ENCODE measurements at places on chromosomes 4 and X.

GRCh38 chr4:3021127-3021526, 53.2 kb downstream of the HTT-AS start:
- no peak for ATAC-seq

GRCh38 chr4:149486861-149487260, 328.8 kb downstream of the IQCM start:
- no peak for ATAC-seq

DNA sequence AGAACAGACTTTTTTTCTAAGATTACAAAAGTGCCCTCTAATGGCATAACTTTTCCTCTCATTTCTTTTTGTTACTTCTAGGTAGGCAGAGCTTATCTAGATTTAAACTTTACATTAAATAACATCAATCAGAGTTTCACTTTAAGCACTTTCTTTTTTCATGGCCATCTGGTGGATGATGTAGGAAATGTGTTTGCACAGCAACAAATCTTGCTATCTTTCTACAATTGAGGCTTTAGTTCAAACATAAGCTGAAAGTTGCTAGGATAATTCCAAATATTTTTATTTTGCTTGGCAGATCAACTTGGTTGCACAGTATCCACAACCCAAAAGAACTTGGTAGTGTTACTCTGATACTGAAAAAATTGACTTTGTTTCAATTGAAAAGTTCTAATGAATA, 22.0 kb downstream of the NDNF start:
- ATAC-seq = no peak

DNA sequence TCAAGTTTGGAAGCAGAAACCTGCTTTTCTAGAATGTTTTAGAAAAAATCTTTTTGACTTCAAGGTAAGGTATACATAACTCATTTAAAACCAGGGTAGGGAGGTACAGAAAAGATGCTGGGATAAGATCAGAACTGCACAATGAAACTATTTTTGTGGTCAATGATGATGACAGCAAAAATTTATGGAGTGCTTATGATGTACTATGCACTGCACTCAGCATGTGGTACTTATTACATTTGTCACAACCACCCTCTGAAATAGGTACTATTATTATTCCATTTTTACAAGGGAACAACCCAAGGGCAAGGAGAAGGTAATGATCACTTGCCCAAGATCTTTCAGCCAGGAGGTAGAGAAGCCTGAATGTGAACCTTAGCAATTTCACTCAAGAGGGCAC, 8.0 kb downstream of the GPM6B start:
- no peak for ATAC-seq

DNA sequence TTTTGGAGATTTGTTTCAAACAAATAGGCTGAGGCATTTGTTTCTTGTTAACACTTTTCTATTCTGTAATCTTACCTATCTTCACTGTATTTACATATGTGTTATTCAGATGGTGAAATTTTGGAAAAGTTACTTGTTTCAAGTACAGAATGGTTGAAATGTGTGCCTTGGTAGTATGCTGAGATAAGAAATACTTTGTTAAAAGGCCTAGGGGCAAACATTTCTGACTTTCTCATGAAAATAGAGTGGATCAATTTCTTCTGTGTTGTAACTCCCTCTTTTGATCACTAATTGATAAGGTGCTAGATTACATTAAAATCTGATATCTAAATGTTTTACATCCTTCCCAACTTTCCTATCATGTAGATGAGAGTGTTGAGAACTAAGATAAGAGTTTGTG, 18.1 kb downstream of the USO1 start:
- no peak for ATAC-seq

GRCh38 chrX:120741452-120741851, 111.6 kb upstream of the C1GALT1C1 start:
- no peak for ATAC-seq

DNA sequence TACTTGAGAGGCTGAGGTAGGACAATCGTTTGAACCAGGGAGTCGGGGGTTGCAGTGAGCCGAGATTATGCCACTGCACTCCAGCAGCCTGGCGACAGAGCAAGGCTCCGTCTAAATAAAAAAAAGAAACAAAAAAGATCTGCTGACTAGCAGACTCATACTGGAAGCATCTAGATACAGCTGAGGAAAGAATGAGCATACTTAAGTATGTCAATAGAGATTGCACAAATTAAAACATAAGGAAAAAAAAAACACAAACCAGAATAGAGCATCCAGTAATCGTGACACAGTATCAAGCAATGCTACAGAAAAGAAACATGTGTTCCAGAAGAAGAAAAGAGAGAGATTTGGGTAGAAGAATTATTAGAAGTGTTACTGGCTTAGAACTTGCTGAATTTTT, 105.5 kb upstream of the SPOCK3 start:
- ATAC-seq = no peak

DNA sequence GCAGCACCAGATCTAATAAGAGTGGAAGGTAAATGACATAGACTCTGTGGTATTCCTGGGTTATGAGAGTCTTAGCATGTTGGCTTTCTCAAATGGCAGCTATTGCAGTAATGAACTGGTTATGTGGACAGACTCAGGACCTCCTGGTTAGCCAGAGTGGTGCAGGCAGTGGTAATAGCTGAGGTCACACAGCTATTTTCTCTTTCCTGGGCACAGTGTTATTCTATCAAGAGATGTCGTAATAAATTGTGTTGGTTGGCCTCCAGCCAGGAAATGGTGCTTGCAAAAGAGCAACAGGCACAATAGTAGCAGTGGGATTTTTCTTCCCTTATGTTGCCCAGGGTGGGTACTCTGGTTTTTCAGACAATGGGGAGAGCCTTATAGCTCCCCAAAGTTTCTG, 279.2 kb upstream of the FGF16 start:
- ATAC-seq = no peak

DNA sequence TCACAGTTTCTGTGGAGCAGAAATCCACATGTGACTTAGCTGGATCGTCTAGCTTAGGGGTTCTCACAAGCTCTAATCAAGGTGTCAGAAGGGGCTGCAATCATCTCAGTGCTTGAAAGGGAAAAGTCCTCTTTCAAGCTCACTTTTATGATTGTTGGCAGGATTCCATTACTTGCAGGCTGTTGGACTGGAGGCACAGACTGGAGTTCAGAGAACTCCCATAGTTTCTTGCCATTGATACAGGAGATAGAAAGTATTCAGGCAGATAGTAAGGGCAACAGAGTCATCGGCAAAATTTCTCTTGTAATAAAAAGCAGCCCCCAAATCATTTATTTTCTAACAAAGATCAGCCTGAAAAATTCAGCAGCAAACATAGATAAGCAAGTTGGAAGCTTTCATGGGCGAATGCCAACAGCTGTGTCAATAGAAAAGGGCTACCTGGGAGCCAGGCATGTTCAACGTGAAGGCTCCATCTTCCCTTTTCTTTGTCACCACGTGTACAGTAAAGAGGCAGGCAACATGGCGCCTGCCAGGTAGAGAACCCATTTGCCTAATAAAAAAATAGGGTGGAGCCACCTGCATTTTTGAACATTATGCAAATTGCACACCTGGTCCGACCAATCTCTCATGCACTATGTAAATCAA, 64.4 kb downstream of the CXCL13 start:
- ATAC-seq = no peak

- ATAC-seq = no peak
Observed at GRCh38 chrX:15930585-15930984, 76.0 kb upstream of the AP1S2 start.

GRCh38 chrX:42710452-42710851, 67.5 kb downstream of the PPP1R2C start:
- ATAC-seq = no peak

GRCh38 chr4:146317783-146318182, 103.4 kb downstream of the REELD1 start:
- no peak for ATAC-seq

- ATAC-seq = no peak
Observed at GRCh38 chrX:37434362-37434761, 85.2 kb downstream of the PRRG1 start.
